NCI-H2107 (cell line): ENCODE measurements at places on chromosomes 3 and 15.

DNA sequence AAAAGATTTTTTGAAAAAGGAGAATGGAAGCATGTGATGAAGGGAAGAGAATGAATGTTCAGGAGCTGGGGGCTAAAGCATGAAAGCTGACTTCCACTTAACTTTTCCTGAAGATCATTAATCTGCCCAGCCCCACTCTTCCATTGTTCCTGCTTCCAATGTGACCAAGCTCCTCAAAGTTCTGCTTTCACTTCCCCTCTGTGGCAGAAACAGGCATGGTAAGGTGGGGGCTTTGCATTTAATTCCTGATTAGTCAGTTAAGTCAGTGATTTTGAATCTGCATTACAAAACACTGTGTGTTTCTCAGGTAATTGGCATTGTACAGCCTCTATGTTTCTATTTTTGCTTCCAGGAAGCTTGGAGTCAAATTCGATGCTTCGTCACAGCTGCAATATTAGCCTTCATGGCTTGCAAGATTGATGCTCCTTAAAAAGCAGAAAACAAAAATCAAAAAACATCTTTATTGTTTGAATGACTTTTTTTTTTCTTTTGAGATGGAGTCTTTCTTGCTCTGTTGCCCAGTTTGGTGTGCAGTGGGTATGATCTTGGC lies 7.3 kb upstream of the TM6SF1 start:
- DNase-seq: no peak

DNA sequence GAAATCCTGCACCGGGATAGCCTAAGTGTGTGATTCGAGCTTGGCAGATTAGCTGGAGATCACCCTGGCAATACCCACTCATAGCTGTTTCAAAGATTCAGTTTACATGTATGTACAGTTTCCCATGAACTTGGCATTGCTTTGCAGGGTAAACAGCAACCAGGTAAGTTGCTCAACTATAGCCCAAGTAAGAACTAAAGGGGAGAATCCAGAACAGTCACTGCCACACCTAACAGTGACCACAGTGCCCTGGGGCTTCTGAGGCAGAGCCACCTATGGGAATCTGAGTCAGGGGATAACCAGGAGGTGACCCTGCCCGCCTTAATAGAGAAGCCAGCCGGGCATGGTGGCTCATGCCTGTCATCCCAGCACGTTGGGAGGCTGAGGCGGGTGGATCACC lies 15.9 kb downstream of the CDAN1 start:
- DNase-seq: no peak

- no peak for DNase-seq
Observed at GRCh38 chr15:95799286-95800200, 531.0 kb upstream of the NR2F2 start.

DNA sequence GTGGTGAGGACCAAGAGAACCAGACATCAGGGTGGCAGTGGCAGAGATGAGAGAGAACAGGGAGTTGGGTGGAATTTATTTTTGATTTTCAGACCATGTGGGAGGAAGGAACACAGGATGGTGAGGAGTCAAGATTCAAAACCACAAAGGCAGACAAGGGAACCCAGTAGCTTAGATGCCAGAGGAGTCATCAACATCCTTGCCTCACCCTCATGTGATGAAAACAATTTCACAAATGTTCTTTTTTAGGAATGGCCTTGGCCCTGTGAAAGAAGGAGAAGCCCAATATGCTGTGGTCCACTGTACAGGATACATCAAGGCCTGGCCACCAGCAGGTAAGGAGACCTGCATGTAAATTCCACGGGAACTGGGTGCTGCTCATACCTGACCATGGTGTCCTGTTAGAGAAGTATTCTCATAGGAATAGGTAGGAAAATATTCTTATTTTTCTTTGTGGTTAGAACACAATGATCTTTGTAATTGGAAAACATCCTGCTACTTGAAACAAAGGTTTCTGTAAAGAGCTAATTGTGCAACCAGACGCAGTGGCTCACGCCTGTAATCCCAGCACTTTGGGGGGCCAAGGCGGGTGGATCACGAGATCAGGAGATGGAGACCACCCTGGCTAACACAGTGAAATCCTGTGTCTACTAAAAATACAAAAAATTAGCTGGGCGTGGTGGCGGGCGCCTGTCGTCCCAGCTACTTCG lies 110.0 kb downstream of the ARNT2 start:
- DNase-seq: no peak

DNA sequence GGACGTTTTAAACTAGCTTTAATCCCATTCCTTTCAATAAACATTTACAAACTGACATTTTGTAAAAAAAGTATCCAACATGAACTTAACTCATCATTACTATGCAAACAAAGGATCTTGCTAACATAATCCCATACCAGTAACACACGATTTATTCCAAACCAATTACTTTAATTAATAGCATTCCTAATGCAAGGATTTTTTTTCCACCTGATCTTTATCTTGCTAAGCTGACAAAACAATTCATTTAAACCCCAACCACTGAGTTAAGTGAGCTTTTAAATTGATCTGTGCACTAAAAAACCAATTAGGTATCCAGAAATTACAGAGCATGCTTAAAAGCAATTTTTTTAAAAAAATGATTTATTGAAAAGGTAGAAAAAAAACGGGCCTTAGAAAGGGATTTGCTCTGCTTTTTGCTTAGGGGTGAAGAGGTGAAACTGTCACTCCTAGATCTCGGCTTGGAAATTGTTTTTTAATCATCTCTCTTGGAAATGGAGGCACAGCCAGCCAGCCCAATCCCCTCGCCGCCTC lies 1.2 kb downstream of the SH3BP5 start:
- no peak for DNase-seq

DNA sequence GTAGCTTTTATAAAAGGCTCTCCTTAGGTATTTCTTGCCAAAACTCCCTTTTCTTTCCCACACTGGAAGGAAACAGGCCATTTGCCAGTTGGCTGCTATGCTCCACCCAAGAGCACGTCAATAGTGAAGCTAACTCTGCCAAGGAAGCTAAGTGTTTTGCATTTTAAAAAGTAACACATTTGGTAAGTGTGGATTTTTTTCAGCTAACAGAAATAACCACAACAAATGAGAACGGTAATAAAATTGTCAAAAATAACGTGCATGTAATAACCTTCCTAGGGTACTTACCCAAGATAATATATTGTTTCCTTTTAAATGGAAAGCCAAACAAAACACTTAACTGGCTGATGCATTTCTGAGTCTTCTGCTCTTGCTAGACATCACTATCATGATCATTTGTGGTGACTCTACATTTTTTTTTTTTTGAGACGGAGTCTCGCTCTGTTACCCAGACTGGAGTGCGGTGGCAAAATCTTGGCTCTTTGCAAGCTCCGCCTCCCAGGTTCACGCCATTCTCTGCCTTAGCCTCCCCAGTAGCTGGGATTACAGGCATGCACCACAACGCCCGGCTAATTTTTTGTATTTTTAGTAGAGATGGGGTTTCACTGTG lies 4.6 kb downstream of the DPP8 start:
- no peak for DNase-seq

DNA sequence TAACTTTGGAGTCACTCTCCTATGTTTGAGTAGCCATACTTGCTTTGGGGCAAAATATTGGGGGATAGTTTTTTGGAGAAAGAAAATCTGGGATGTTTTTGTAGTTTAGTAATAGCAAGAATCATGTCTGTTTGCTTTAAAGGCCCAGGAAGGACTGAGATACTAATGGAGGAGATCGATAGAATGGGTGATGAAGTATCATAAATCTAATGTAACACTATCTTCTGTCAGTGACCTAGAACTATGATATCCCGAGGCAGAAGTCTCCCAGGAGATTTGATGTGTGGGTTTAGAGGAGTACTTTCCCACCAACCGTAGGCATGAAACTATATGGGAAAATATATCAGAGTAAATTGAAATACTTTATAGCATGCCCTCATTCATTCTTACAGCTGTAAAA lies 21.0 kb upstream of the NFKBIZ start:
- no peak for DNase-seq

GRCh38 chr3:64264501-64265109 lies 39.3 kb upstream of the PRICKLE2 start:
- no peak for DNase-seq
